ENCODE measurements at places on chromosomes 1 and 21.

DNA sequence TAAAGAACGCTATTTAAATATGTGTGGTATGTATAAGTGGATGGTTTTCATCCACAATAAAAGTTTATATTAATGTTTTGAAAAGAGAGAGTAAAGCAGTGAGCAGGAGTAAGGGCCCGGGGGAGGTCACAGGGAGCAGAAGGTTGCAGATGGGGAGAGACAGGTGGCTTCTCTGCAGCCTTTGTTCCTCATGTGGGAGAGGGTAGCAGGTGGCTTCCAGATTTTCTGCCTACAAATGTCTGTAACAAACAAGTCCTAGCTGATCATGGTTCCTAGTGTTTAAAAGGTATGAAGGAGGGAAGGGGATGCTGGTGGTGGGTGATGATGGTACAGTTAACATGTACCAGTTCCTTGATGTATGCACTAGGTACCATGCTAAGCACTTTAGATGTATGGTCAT is 18.8 kb downstream of the QSOX1 start:
- no peak overlapping the region for H3K4me3 ChIP-seq
- peaks cover 17% of the 10 kb centered on the region for H3K4me1 ChIP-seq
- H3K27me3 ChIP-seq: peaks cover 7% of the 10 kb centered on the region
- no peak for DNase-seq
- no peak overlapping the region for H3K27ac ChIP-seq

- DNase-seq: no peak
- no peak overlapping the region for H3K4me3 ChIP-seq
Measured at GRCh38 chr1:226656201-226656600, 82.9 kb downstream of the ITPKB start.

DNA sequence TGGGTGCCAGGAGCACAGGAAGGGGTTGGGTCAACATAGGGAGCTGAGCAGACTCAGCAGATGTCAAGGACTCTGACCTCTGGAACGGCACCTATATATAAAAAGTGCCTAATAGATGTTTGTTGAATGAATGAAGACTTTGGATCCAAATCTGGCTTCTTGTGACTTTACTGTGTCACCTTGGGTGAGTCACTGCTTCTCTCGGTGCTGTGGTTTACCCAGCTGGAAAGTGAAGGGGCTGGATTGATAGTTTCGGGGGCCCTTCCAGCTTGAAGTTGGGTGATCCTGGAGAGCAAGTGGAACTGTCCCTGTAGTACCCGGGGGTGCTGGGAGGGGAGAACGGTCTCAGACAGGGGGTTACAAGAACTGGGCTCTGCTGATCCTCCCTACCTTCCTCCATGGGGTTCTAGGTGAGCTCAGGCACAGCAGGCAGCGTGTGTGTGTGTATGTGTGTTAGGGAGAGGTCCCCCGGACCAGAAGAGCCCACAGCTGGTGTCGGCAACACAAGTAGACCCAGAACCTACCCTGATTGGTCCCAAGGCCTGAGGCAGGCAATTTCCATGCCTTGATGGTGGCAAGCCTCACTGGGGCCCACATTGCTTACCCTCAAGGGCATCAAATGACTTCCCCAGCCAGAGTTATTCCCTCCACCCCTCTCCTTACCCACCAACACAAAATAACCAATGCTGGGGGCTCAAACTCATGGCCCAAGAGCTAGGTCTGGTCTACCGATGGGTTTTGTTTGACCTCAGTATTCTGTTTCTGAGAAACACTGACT is 5.5 kb upstream of the PADI1 start:
- no peaks in the 10 kb centered on the region for H3K36me3 ChIP-seq
- no peak overlapping the region for H3K4me3 ChIP-seq
- peaks cover 26% of the 10 kb centered on the region for H3K27me3 ChIP-seq
- no peak for DNase-seq

- no peak overlapping the region for H3K4me3 ChIP-seq
- no peaks in the 10 kb centered on the region for H3K36me3 ChIP-seq
- H3K27ac ChIP-seq: no peak overlapping the region
- H3K27me3 ChIP-seq: no peaks in the 10 kb centered on the region
- H3K4me1 ChIP-seq: peaks cover 9% of the 10 kb centered on the region
- no peak for DNase-seq
Measured at GRCh38 chr1:211591980-211592493, 13.1 kb upstream of the SLC30A1 start.

DNA sequence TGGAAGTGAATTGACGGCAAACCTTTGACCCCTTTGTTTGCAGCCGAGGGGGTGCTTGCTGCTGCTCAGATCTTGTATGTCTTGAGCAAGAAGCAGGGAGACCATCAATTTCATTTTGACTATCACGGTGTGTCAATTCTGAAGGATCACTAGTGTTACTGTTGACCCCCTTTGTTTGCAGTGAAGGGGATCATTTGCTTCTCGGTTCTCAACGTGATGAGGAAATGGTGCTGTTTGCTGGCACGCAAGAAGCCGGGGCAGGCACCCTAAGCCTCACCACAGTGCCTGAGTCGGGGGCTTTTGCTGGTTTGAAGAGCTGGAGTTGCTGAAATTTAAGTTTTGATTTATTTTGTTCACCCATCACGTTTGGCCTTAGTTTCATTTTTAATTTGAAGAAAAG is 7.5 kb downstream of the RBM15 start:
- H3K27me3 ChIP-seq: no peaks in the 10 kb centered on the region
- peaks cover 44% of the 10 kb centered on the region for H3K36me3 ChIP-seq
- peak overlapping the region; percentile 66 for H3K4me3 ChIP-seq
- peak overlapping the region; percentile 95 for H3K27ac ChIP-seq

GRCh38 chr1:7727809-7728471 is 43.2 kb upstream of the VAMP3 start:
- no peak overlapping the region for H3K4me3 ChIP-seq
- H3K27ac ChIP-seq: no peak overlapping the region
- no peak for DNase-seq

GRCh38 chr1:10658396-10659066 is 137.9 kb downstream of the CASZ1 start:
- DNase-seq: no peak
- no peak overlapping the region for H3K4me3 ChIP-seq
- H3K4me1 ChIP-seq: peaks cover 13% of the 10 kb centered on the region
- H3K36me3 ChIP-seq: no peaks in the 10 kb centered on the region

DNA sequence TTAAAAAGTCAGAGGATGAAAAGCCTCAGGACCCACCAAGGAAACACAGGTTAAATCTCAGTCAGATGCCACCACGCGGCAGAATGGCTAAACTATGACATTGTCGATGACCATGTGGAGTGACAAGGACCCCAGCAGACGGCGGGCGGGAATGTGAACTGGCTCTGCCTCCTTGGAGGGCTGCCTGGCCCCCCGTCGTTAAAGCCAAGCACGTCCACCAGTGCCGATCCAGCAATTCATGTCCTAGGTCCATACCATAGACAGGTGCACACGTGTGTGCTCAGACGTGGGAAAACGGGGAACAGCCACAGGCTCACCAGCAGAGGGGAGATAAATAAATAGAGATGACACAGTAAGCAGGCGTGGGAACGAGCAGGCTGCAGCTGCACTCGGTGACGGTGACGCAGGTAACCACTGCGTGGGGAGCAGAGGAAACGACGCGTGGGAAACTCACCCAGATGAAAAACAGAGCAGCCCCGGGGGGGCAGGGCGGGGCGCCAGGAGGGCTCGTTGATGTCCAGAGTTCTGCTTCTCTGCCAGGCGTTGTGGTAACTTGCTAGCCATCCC is 28.3 kb upstream of the PCBP3 start:
- DNase-seq: no peak
- H3K36me3 ChIP-seq: no peaks in the 10 kb centered on the region
- H3K27ac ChIP-seq: no peak overlapping the region
